ENCODE measurements at places on chromosomes 2 and 18.

- DNase-seq, result no peak
Measured at GRCh38 chr2:1644427-1644826, 99.9 kb downstream of the PXDN start.

GRCh38 chr18:47184419-47185050 lies 8.4 kb upstream of the IER3IP1 start:
- DNase-seq, result peak; percentile 14

DNA sequence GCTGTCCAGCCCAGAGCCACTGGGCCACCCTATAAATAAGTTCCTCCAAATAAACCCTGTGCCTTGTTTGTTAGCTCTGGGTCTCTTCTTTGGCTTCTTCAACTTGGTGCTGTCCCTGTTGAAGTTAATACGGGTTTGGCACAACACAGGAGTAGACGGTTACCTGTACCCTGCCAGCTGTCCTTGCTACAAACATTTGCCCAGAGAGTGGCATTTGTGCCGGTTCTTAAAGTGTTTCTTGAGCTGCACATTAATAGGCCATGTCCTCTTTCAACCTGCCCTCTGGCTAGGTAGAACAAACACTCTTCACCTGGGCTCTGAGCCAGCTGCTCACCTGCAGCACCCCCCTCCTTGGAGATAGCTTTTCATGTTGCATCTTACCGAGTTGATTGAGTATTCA lies 139.2 kb downstream of the NEDD4L start:
- DNase-seq, result no peak

GRCh38 chr2:148614014-148614321 lies 30.6 kb upstream of the EPC2 start:
- DNase-seq, result no peak

DNA sequence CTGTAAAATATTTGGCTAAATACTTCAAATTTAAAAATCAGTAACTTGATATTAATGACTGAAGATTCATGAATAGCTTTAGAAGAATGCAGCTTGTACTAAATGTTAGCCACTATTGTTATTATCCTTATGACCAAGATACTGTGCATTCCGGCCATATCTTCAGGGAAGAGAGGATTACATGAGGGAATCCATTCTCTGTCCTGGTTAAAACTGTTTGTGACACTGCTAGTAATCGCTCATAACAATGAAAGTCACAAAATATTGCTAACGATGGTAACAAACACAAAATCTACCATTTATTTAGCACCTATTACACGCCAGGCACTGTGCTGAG lies 217.7 kb downstream of the PRKCE start:
- DNase-seq, result no peak

GRCh38 chr2:69026026-69026425 lies 13.0 kb downstream of the ANTXR1 start:
- DNase-seq, result peak; percentile 32

DNA sequence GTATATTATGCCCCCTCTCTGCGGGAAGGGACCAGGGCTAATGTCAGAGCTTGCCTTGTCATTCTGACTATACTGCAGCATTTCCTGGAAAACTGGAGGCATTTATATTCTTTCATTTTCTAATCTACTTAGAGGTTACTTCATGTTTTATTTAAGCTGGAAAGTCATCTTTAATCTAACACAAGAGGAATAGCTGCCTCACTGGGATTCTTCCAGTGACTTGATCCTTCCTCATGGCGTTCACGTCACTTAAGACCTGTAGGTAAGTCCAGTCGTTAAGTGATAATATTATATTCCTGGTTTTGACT lies 727.6 kb upstream of the DDX18 start:
- no peak for DNase-seq

DNA sequence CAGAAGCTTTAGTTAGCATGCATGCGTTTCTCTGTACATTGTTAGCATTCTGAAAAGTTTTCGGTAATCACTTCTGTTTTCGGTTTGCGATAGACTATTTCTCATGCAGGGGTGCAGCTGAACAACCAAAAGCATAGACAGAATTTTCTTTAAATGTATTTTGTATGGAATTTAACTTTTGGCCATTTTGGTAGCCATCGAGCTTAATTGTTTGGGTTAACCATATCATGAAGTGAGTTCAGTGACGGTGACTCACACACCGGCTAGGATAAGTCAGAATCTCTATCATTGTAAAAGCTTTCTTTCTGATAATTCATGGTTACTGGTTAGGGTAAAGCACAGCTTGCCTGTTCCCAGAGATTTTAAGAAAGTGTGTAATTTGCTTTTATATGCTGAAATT lies 107.2 kb downstream of the CD226 start:
- DNase-seq, result no peak

- no peak for DNase-seq
Measured at GRCh38 chr2:186559848-186560247, 30.0 kb upstream of the ITGAV start.

GRCh38 chr2:17519486-17519885 lies 1.2 kb upstream of the RAD51AP2 start:
- no peak for DNase-seq

- no peak for DNase-seq
Measured at GRCh38 chr2:64857581-64858471, 131.4 kb upstream of the SLC1A4 start.

DNA sequence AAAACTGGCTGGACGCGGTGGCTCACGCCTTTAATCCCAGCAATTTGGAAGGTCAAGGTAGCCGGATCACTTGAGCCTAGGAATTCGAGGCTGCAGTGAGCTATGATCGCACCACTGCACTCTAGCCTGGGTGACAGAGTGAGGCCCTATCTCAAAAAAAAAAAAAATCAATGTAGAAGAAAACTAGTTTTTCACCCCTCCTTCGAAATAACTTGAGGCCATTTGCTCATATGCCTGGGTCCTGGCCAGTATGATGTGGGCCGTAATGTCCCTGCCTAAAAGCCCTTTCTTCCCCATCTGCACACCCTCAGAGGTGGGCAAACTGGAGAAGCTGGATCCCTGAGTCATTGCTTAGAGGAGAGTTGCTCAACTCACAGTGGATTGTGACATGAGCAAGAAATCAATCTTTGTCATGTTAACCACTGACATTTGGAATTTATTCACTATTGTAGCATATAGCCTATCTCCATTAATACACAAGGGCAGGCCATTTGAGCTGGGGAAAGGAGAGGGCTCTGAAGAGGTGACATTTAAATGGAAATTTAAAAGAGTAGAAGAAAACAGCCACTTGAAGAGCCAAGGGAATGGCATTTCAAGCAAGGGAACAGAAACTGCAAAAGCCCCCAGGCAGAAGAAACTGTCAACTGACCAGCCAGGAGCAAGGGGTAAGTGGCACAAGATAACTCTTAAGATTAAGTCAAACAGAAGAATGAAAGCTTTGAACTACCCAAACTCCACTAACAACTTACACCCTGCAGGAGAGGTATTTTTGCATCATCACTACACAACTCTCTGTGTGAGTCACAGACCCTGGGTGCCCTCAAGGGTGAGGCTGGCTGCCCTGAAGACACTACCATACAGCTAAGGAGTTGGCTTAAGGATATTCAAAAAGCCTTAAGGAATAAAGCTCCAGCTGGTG lies 7.6 kb upstream of the METTL21A start:
- peak; percentile 37 for DNase-seq

DNA sequence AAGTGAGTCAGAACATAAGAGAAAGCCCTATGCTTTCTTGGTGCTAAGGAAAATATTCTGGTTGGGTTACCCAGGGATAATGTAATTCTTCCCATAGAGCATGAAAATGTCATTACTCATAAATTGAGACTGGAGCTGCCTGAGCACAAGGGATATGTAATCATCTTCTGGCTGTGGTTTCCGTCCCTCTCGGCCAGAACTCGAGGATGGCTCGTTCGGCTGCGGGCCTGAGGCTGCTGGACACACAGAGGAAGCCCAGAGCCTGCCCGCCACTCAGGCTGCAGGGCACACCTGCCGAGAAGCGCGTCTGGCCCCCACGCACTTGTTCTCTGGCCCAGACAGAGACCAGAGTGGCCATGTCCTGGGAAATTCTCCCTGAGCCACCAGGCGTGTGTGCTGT lies 104.9 kb downstream of the ASAP2 start:
- DNase-seq, result no peak

DNA sequence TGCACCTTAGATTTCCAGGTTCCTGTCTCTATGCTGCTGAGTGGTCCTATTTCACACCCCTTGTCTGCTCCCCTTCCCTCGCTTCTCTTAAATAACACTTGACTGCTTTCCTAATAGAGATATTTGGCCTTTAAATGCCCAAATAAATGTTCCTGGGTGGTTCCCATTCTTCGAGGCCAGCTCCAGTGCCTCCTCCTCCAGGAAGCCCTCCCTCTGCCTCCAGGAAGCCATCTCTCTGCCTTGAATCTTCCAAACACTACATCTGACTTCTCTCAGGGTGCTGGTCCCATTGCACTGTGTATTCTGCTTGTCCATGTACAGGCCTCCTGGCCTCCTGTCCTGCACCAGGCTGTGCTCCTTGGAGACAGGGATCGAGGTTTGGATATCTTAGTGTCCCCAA lies 14.2 kb downstream of the EHD3 start:
- DNase-seq, result no peak

GRCh38 chr2:228103379-228103778 lies 78.1 kb downstream of the SPHKAP start:
- no peak for DNase-seq

GRCh38 chr18:26429535-26430226 lies 118.7 kb downstream of the KCTD1 start:
- peak; percentile 58 for DNase-seq

- no peak for DNase-seq
Measured at GRCh38 chr2:128783896-128784295, 465.2 kb upstream of the HS6ST1 start.

DNA sequence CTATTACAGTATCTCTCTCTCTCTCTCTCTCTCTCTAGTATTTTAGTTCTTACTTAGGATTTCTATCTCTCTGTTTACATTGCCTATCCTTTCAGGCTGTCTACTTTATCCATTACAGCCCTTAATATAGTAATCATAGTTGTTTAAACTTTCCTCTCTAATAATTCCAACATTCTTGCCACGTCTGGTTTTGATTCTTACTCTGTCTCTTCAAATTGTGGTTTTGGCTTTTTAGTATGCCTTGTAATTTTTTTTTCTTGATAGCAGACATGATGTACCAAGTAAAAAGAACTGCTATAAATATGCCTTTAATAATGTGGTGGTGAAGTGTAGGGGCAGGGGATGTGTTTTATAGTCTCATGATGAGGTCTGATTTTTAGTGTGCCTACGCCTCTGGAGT lies 1809.5 kb upstream of the CELF4 start:
- DNase-seq, result no peak

DNA sequence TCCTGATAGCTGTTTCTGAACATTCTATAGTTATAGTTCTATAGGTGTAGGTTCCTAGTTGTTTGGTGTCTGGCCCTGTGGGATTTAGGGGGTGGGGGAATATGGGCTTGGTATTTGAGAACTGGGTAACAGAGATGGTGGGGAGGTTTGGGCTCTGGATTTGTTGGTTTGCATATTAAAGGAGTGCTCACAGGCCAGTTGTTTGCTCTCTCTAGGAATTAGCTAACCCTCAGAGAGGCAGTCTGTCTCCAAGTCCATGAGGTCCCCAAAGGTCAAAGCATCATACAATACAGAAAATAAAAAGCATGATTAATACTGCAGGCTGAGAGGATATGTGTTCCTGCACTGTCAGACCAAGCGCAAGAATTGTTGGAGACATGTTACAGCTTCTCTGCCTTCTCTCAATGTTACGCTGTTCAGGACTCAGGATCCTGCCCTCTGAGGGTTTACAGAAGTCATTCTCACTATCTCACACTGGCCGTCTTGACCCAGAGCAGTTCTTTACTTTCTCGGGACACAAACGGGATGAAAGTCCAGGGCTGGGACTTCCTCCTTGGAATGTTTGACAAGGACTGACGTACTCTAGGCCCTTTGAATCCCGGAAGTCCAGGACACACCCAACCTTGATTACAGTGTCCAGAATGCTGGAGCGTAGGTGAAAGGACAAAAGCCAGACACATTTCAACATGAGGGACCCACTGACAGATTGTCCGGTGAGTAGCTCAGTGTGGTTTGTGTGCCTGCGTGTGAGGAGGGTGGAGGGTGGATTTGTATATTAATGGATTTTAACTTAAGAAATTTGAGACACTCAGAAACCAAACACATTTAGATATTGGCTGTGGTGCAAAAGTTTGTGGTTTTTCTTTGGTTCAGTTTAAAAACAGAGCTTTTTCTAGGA lies at the start of gene NOSTRIN:
Gene NOSTRIN, plus strand, starts transcription at position 677 of the 898 bp plus-strand sequence. Its CDS starts 10 bp downstream, at position 687.
- DNase-seq, result no peak

DNA sequence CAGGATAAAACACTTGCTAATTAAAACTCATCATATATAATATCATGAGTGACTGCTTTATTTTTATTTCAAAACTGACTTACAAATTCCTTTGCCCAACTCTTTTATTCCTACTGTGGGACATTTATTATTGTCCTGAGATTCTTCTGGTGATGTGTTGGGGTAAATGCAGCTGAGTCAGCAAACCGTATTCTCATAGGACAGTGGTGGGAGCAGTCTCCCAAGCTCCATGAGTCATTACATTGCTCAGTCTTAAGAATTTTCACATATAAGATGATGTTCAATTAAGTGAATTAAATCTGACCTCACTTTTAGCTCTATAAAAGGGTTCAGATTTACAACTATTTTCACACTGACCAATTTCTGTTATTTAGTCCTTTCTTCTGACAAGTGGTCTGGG lies 1530.7 kb downstream of the LRP1B start:
- peak; percentile 68 for DNase-seq

DNA sequence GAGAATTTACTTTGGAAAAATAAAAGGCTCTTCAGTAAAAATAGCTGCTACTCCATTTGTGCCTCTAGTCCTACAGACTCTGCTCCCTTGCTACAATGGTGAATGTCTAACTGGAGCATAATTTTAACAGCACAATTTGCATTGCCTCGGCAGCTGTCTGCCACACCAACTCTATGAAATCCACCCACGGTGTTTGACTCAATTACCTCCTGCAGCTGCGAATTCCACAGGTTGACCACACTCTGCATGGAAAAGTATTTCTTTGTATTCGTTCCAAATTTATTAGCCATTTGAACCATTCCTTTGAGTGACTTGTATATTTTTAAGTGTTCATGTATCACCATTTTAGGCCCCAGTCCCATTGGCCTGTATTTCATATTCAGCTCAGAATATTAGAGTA lies 182.1 kb upstream of the CCDC68 start:
- no peak for DNase-seq

- no peak for DNase-seq
Measured at GRCh38 chr2:144834363-144834762, 314.4 kb upstream of the ZEB2 start.

DNA sequence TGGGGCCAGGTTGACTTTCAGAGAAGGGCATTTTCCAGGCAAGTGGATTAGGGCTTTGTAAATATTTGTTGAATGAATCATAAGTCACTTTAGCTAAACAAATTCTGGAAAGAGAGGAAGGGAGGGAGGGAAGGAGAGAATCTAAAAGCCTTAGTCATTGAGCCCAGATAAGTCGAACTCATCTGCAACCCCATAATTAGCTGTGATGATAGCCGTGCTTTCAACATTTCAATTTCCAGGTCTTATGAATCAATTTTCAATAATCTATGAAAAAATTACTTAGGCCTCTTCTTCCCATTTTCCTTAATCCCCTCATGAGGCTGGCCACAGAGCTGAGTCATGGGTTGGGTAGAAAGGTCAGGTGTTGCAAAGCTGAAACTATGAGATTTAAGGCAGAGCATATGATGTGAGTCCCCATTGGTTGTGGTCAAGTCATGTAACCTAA lies 111.9 kb upstream of the MAPRE2 start:
- peak; percentile 9 for DNase-seq

All from RKO (cell line).